Coronary artery (tissue), 2 donors: ENCODE measurements at places on chromosomes 3 and 15.

DNA sequence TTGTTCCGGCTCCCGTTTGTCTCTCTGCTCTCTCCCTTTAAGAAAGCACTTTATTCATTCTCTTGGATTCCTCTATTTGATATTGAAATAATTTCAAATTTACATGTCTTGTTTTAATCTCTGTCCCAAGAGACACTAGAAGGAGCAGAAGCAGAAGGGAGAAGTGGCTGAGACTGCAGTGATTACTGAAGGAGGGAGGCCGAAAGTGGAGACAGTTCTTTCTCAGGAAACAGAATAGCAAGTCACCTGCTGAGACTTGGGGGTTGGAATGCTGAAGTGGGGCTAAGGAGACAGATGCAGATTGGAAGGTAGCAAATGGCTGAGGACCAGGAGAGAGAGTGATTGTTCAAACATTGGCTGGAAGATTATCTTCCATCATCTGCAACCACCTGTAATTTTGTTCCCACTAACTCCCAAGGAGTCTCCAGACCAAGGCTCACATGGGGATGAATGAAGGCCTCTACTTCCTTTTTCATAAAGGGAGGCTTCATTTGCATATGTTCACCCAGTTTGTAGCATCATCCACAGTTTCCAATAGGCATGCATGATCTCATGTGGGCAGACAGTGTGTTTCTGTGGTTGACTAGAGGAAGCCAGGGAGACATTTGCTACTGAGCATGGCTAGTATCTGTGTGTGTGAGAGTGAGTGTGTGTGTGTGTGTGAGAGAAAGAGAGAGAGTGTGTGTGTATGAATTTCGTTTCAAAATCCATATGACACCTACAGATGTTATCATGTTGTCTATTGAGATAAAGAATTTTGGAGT is 24.0 kb downstream of the LTF start:
- peak; percentile 9 for DNase-seq

GRCh38 chr3:3085782-3086181 is 24.4 kb downstream of the IL5RA start:
- no peak for DNase-seq

- DNase-seq = no peak
These were observed 102.1 kb downstream of the TGFBR2 start for GRCh38 chr3:30708472-30708871.

GRCh38 chr3:108021131-108021530 is 69.7 kb downstream of the CD47 start:
- no peak for DNase-seq

DNA sequence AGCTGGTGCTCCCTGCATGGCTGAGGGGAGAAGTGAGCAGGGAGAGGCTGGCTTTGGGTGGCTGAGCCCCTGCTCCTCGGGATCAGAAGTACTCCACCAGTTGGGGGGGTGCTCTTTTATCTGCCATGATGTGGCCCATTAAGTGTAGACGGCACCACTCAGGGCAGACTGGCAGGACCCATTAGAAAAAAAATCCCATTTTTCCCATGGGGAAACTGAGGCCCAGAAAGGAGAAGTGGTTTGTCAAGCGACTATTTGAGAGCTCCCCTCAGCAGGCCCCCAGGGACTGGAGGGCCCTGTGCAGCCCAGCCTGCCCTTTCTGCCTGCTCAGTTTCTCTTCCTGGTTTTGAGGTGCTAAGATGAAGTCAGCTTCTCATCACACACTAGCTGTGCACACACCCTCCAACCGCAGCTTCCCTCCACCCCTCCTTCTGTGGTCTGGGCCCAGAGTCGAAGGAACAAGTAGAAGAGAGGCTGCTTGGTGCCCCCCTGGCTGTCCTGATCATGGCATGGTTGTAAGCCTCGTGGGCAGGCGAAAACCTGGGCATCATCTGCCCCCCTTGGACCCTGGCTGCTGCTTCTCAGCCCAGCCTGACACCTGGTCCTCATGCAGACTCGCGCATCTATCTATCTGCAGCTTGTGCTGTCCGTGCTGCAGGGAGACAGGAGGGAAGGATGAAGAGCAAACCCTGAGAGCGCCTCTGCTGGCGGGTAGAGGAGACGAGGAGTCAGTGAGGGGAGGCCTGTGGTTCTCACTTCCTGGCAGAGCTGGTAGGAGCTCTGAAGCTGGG is 5.6 kb downstream of the CSK start:
- DNase-seq = no peak

- no peak for DNase-seq
These were observed 70.5 kb upstream of the EPHB3 start for GRCh38 chr3:184491011-184491576.

GRCh38 chr15:65409036-65409631 is 13.6 kb downstream of the IGDCC4 start:
- DNase-seq = no peak

- no peak for DNase-seq
These were observed 443.4 kb upstream of the SEMA6D start for GRCh38 chr15:47273864-47274263.

DNA sequence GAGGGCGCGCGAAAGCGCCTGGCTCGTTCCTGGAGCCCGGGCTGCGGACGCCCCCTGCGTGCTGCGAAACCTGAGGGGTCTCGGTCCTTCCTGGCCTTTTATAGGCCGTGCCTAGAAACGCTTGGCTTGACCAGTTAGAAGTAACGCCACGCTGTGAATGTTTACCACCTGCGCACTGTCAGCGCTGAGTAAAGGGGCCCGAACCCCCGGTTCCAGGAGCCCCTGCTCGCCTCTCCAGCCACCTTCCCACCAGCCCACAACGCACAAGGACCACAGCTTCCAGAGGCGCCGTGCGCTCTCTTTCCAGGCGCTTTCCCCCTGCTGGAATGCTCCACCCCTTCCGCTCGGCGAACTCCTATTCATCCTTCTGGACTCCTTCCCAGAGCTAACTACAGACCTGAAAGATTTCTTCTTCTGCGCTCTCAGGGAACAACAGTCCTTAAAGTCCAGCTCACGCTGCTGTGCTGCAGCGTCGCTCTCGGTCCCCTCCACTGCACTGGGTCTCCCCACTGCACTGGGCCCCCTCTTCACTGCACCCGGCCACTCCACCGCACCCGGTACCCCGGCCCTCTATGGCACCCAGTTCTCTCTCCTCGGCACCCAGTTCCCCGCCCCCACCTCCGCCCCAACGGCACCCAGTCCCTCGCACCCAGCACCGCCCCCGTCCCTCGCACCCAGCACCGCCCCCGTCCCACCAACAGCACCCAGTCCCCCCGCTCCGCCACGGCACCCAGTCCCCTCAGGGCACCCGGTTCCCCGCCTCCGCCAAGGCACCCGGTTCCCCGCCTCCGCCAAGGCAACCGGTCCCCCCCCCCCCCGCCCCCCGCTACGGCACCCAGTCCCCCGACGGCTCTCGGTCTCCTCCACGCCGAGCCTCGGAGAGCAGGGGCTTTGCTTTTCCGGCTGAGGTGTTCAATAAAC is 69.8 kb downstream of the SQOR start:
- no peak for DNase-seq

GRCh38 chr3:159857840-159858239 is 130.8 kb upstream of the IL12A start:
- no peak for DNase-seq

DNA sequence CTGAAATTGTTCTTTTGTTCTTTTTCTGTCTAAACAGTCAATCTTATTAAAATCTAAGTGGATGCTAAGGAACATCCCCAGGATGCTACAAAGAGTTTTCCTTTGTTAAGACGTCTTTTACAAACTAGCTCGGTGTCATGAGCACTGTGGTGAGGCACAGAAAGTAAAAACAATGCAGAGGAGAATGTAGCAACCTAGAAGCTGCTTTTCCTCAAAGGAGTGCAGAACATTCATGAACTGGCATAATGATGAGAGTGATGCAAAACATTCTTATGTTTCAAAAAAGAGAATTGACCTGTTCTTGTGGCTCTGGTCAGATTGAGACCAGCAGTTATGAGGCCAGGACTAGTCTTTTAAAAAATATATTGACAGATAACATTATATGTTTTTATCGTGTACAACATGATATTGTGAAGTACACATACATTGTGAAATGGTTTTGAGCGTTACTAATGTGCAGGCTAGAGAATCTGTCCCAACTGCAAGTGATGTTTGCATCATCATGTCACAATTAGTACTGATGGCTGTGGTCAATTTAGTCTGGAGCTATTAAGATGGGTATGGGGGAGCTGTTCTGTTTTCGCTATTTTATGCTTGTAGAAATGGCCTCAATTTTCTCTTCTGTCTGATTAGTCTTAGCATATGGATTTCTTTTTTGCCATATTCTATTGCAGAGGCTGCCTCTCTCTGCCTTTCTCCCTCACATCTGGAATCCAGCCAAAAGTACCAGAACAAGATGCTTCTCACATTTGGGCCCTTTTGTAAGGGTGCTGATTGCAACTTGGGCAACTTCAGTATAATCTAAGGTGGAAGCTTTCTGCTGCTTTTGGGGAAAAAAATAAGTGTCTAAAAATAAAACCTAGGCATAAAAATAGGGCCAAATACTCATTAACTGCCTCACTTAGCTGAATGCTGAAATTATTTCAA is 50.2 kb downstream of the HHLA2 start:
- no peak for DNase-seq

- no peak for DNase-seq
These were observed 44.1 kb upstream of the TFG start for GRCh38 chr3:100665230-100665629.

DNA sequence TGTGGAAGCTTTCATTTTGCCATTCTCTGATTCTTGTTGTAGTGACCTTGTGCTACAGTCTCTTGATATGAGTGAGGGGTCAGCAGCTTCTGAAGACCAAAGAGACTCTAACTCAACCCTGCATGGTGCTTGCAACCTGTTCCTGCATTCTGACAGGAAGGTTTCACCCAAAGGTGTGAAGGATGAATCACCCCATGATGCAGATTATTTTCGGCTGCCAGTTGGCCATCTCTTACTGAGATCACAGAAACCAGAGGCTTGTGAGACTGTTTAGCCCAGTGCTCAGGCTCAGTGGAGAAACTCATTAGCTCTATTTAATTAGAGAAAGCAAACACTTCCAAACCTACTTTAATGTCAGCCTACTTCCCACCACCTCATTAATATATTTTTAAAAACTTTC is 29.2 kb upstream of the TPRG1 start:
- no peak for DNase-seq

GRCh38 chr3:6551165-6551564 is 309.8 kb upstream of the GRM7 start:
- DNase-seq = no peak

DNA sequence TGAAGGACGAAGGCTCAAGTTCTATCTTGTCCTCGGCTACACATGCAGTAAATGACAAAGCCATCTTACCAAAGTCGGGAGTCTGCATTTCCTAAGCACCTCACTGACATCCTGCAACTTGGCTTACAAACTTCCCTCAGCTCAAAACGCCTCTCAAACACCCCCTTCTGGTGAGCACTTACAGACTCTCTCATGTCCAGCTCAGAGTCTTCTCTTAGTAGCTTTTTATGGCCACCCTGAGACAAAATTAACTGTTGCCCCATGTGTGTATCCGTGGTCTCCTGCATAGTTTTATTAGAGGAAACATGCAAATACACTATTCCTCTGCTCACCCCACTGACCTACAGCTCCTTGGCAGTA is 819.7 kb downstream of the FHIT start:
- no peak for DNase-seq

GRCh38 chr3:69180869-69181591 is 58.6 kb upstream of the LMOD3 start:
- DNase-seq = no peak

DNA sequence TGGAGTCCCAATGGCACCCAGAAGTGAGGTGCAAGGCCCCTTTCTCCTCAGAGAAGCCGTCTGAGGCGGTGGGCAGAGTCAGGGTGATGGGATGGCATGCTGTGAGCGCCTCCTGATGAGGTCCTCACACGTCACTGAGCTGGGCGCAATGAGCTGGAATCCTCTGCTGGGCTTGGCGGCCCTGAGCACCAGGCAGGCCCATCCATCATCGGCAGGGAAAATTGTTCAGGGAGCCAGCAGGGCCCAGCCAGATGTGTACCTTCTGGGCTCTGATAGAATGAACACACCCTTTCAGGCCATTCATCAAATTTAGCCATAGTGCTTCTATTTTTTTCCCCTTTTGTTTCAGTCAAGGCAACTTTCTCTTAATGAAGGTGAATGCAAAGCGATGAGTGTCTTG is 43.7 kb downstream of the FAM3D start:
- DNase-seq = no peak

DNA sequence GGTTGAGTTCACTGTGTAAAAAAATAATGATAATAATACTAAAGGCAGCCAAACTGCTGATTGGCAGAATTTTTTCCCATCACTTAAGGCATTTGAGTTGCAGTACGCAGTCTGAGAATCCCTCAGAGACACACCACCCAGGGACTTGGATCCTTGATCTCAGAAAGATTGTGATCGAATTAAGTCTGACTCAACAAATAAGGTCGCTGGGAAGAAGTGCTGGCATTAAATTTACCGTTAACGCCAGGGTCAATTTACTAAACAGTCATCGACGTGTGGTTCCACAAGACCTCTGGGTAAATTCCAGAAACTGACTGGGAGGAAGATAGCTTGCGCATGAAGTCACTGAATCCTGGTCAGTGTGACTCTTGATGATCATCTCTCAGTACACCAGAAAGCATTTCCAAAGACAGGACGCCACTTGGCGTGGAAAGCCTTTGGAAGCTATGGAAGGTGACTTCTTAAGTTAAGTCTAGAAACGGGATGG is 48.3 kb upstream of the CGNL1 start:
- DNase-seq = no peak

GRCh38 chr3:65343026-65343425 is 655.2 kb upstream of the ADAMTS9 start:
- no peak for DNase-seq

DNA sequence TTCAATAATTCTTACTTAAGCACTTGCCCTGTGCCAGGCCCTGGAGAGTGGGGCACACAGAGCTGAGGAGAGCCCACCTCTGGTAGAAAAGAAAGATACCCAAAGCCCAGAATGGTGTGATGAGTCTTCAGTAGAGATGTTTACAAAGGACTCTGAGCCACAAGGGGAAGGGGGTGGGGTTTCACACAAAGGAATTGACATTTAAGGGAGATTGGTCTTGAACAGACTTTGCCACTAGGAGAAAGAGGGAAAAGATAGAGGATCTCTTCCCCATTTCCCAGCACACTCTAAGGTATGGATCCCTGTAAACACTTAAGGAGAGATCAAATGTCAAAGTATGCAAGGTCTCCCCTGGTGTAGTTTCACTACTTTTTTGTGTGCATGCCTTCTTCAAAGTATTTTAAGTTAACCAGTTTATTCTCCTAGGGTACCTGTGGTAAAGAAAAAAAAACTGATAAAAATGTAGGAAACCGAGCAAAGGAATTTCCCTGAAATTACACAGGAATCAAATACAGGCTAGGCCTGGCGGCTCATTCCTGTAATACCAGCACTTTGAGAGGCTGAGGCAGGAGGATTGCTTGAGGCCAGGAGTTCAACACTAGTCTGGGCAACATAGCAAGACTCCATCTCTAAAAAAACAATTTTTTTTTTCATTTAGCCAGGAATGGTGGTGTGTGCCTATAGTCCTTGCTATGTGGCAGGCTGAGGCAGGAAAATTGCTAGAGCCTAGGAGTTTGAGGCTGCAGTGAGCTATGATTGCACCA is 117.6 kb upstream of the SKOR1 start:
- no peak for DNase-seq

- no peak for DNase-seq
These were observed 120.4 kb downstream of the LPP start for GRCh38 chr3:188274249-188274915.

- no peak for DNase-seq
These were observed 3.1 kb upstream of the EXOG start for GRCh38 chr3:38493031-38493430.

GRCh38 chr15:58396181-58396580 is 35.6 kb upstream of the LIPC start:
- no peak for DNase-seq

GRCh38 chr15:66800584-66801235 is 98.7 kb downstream of the SMAD6 start:
- DNase-seq = peak; percentile 46
